NCI-H1105 (cell line): ENCODE measurements at places on chromosomes 7 and 10.

DNA sequence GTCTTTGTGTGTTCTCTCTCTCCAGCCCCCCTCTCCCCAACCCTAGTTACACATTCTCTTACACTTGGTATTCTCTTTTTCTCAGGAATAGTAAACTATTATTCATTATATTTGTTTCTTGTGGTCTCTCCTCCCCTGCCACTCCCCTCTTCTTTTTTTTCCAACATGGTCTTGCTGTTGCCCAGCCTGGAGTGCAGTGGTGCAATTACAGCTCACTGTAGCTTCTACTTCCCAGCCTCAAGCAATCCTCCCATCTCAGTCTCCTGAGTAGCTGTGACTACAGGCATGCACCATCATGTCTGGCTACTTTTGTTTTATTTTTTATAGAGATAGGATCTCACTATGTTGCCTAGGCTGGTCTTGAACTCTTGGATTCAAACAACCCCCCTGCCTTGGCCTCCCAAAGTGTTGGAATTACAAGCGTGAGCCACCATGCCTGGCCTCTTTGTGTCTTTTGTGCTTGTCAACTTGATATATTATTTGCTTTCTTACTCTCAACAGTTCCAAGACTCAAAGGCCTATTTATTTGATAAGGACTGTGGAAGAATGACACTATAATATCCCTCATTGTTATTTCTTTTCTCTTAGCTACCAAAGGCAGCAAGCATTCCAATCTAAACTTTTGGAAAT is 66.9 kb downstream of the MLLT10 start:
- no peak for DNase-seq

- no peak for DNase-seq
Observed at GRCh38 chr7:101677797-101678479, 48.8 kb upstream of the MYL10 start.

GRCh38 chr10:112917681-112918080 is 32.4 kb upstream of the TCF7L2 start:
- DNase-seq: no peak

GRCh38 chr10:24251547-24251946 is 42.6 kb downstream of the KIAA1217 start:
- DNase-seq: no peak

- no peak for DNase-seq
Observed at GRCh38 chr10:59037018-59037389, 139.4 kb upstream of the PHYHIPL start.

- DNase-seq: no peak
Observed at GRCh38 chr7:776992-777727, 50.1 kb upstream of the PRKAR1B start.

DNA sequence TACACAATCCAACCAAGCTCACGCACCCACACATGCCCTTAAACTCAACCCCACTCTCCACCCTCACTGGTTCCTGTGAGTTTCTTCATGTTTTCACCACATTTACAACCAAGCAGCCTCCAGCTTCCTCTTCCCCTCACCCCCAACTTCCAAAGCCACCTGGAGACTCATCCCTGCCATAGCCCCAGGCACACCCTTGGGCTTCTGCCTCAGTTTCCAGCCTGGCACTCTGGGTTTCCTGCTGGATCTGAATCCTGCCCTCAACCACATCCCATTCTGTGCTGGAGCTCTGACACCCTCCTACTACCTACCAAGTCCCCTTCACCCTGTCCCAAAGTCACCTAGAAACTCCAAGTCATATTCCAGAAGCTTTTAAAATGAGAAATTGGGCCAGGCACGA is 29.4 kb downstream of the CCDC3 start:
- DNase-seq: no peak

DNA sequence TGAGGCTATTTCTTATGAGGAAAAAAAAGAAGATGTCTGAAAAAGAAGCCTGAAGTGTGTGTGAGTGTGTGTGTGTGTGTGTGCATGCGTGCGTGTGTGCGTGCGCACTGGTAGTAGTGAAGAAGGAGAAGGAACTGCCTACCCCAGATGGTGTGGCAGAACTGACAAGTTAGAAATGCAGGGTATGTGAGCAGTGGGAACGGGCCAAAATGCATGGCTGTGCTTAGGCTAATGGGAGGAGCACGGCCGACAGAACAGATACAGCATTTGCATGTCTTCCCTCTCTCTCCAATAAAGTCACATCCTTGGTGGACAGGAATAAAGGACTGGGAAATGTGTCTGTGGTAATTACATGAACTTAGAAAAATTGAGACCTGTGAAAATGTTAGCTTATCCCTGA is 94.3 kb downstream of the IDE start:
- DNase-seq: no peak

GRCh38 chr10:60901561-60902235 is 42.3 kb downstream of the RHOBTB1 start:
- peak; percentile 21 for DNase-seq

DNA sequence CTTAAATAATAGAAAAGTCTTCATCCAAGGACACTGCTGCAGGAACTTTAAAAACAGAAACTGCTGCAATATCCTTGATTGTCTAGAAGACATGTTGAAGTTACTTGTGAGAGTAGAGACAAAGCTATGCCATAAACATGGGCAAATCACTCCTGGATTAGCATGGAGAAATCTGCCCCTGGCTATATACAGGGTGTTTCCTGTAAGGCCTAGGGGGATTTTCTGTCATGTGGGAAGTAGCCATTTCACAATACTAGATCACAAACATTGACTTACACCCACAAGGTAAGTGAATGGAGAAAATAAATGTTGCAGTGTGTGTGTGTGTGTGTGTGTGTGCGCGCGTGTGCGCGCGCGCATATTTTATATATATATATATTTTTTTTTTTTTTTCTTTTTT is 35.2 kb upstream of the PDK4 start:
- DNase-seq: no peak

DNA sequence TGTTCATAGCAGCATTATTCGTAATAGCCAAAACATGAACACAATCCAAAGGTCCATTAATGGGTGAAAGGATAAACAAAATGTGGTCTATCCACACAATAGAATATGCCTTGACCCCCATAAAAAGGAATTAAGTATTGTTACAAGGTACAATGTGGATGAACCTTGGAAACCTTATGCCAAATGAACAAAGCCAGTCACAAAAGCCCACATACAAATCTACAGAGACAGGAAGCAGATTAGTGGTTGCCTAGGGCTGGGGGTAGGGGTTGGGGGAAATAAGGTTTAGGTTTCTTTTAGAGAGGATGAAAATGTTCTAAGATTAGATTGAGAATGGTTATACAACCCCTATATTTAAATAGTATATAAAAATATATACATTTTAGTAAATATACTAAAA is 34.8 kb downstream of the PIP4K2A start:
- no peak for DNase-seq

DNA sequence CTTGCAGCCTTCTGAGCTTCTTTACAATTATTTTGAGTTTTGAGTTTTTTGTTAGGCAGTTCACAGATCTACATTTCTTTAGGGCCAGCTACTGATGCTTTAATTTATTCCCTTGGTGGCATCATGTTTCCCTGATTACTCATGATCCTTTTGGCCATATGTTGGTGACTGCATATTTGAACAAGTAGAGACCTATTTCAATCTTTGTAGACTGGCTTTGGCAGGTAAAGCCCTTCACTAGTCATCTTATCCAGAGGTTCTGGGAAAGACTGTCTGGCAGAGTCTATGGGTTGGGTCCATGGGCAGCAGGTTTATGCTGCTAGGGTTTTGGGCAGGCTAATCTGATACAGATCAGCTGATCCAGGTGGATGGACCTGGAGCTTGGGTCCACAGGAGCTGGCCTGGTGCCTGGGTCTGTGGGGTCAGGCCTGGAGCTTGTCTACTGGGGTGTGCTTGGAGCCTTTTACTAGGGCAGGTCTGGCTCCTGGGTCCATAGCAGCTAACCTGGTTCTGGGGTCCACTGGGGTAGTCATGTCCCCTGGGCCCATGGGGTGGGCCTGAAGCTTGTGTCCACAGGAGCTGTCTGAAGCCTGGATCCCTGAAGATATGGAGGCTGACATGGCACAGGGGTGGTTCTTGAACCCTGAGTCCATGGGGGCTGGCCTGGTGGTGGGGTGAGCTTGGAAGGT is 72.7 kb downstream of the GPR85 start:
- DNase-seq: no peak

DNA sequence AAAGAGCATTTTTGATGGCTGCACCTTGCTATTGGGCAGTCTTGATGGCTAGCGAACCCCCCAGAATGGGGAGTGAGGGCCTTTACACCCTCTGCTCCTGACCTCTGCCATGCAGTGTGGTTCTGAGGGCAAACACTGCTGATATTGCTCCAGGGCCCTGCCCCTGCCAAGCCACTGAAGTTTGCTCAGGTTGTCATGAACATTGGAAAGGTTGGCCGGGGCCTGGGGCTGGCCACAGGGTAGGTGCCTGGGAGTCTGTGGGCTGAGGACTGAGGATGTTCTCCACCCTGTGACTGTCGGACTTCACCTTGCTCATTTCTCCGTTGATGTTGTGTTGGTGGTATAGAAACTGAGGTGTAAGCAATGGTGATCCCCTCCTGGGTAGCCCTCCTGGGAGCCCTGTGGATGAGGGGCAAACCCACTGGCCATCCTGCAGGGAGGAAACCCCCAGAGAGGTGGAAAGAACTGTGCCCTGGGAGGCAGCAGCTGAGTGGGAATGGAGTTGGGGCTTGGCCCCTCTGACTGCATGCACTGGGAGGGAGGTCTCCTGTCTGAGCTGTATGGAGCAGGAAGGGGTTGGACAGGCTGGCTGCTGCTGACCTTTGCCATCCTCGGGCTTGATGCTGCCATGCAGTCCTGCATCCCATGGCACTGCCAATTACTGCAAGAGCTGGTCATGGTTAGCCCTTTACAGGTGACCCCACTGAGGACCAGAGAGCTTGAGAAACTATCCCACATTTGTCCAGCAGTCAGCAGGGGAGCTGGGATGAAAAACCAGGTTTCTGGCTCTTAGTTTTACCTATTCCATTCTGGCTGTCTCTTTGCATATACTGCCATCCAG is 77.1 kb downstream of the SH2D4B start:
- DNase-seq: no peak

DNA sequence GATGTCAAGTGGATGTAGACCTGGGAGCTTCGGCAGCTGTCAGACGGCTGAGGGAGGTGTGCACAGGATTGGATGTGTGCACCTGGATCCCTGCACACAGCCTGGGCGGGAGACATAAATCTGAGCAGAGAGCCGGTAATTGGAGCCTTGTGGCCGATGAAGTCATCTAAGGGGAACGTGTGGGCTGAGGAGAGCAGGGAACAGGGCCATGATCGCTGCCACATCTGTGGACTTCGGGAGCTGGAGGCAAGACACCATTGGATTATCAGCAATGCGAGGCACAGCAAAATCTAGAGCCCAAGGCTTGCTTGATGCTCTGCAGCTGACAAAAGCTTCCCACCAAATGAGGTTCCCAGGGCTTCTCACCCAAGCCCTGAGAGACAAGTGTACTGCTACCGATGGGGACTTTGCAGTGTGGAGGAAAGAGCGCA is 147.7 kb downstream of the PTPN20 start:
- DNase-seq: no peak

DNA sequence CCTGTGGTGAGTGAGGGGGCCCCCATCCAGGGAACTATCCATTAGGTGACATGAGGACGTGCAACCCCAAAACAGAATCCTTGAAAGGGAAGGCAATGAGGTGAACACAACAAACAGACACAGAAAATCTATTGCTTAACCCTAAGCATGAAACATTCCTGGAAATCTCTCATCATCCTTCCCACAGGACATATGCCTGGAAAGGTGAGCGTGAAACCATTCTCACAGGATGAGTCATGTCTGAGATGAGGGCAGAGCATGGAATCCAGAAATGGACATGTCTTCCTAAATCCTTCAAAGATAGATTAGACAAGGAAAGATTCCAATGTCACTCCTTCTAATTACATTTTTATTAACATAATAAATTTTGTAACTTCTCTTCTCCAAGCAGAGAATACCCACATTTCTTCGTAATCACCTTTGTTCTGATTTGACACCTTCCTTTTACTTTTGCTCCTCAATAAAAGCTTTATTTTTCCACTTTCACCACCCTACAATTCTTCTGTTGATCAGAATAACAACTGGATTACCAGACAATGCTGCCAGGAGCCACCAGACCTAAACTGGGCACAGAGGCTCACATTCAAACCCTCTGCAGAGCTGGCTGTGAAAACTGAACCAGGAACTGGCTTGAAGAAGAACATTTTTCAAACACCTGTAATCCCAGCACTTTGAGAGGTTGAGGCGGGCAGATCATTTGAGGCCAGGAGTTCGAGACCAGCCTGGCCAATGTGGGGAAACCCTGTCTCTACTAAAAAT is 67.2 kb downstream of the COBL start:
- DNase-seq: no peak

DNA sequence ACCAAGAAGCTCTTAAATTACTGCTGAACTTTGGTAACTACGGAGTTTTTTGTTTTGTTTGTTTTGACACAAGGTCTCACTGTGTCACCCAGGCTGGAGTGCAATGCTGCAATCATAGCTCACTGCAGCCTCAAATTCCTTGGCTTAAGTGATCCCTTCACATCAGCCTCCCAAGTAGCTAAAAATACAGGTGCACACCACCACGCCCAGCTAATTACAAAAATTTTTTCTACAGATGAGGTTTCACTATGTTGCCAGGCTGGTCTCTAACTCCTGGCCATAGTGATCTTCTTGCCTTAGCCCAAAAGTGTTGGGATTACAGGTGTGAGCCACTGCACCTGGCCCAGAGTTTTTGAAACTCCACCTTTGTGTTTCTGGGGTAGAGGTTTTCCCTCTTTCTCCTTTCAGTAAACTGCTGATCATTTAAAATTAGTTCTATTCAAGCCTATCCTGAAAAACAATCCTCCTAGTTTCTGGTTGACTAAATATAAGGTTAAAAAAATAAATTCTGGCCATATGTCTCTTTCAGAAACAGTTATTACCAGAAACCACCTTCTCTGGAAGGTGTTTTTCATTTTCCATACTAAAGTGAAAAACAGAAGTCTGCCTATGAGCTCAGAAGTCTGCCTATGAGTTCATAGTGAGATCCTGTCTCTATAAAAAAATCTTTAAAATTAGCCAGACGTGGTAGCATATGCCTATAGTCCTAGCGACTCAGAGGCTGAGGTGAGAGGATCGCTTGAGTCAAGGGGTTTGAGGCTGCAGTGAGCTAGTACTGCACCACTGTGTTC is 63.9 kb downstream of the VOPP1 start:
- DNase-seq: no peak

GRCh38 chr7:39451901-39452300 is 114.3 kb upstream of the YAE1 start:
- no peak for DNase-seq

DNA sequence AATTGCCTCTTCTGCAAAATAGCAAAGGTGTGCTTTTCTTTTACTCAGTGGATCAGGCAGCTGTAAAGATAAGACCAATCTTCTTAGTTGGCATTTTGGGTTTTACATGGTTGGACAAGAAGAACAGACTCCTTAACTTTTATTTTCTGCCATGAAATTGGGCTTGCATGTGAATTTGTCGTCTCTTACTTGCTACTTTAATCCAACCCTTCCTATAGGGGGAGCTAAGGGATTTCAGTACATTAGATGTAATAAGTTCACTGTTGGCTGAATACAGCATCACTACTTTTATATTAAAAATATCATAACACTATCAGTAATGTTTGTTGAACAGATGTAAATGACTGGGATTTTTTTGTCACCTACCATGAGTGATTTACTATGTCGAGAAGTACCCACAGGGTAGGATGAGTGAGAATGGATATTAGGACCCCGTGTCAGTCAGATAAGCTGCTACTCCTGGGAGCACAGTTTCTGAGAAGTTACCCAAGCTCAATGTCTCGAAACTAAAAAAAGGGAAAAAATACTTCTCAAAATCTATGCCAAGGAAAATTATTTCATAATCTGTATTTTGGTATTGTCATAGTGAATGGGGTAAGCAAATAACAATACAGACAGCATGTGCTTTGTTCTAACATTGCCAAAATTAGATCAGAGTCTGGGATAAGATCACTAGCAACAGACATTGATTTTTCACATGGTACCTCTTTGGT is 127.4 kb upstream of the AGR3 start:
- DNase-seq: no peak
